Cardiac fibroblast (primary cell): ENCODE measurements at places on chromosomes 7 and 10.
A peak's percentile ranks its signal among the peaks of the same experiment; 100 is the strongest.

DNA sequence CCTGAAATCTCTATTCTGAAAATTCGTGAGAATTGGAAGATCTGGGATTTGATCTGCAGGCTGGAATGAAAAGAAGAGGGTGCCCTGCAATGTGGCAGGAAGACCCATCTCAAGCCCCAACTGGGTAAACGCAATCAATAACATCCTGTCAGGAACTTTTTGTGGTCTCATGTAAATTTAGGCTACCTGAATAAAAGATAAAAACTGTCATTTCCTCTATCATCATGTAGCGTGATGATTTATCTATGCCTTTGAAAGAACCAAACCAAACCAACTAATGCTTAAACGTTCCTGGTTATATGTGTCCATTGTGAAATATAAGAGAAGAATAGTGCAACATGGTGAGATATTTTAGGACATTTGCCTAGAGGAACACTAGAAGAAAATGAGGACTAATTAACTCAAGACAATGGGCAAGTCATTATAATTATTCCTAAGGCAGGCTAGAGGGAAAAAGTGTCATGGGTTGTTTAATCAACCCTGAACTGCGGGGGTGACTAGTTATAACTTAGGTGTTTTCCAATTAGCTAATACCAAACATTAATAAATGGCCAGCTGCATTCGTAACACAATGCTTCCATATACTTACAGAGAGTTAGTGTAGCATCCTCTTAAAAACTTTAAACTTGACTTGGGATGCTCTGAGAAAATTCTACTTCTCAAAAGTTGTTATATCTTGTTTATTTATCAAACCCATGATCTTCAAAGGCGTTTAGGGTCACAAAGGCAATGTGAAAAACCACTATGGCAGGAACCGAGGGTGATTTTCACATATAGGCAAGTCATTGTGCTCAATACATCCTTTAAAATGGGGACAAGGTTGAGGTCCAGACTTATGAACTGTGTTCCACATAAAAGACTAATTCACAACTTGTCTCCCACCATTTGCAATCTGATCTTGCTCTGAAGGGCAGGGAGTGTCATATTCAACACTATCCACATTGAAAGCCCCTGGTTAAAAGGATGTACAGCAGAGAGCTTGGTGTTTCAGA lies 48.6 kb upstream of the ADO start:
- DNase-seq = no peak

- no peak for DNase-seq
These were observed 88.5 kb downstream of the ANKRD7 start for GRCh38 chr7:118312966-118313365.

GRCh38 chr10:86287966-86288579 lies 78.5 kb downstream of the GRID1 start:
- no peak for DNase-seq

GRCh38 chr7:130218806-130219620 lies 11.4 kb downstream of the SSMEM1 start:
- DNase-seq = no peak

GRCh38 chr7:100017300-100017699 lies 1.9 kb downstream of the ZKSCAN1 start:
- no peak for DNase-seq

DNA sequence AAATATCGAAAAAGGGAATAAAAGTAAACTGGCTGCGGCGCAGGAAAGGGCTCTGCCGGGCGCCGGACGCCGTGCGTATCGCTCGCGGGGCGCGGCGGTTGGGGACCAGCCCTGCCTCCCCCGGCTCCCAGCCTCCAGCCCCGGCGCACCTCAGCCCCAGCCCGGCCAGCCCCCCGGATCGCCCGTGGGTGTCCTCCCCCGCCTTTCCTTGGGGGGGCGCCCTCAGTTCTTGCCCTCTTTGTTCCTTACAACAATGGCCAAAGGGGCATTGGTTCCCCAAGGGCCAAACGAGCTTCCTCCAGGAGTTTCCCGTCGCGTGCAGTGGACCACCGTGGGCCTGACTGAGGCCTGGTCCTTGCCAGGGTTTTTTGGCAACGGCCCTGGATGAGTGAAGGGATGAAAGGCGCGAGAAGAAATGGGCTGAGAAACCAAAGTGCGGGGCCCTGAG lies 1.2 kb downstream of the MACROH2A2 start:
- DNase-seq = peak; percentile 16

GRCh38 chr10:5493691-5494090 lies 5.7 kb downstream of the CALML5 start:
- no peak for DNase-seq

GRCh38 chr7:139783647-139784385 lies 6.0 kb upstream of the HIPK2 start:
- DNase-seq = no peak

DNA sequence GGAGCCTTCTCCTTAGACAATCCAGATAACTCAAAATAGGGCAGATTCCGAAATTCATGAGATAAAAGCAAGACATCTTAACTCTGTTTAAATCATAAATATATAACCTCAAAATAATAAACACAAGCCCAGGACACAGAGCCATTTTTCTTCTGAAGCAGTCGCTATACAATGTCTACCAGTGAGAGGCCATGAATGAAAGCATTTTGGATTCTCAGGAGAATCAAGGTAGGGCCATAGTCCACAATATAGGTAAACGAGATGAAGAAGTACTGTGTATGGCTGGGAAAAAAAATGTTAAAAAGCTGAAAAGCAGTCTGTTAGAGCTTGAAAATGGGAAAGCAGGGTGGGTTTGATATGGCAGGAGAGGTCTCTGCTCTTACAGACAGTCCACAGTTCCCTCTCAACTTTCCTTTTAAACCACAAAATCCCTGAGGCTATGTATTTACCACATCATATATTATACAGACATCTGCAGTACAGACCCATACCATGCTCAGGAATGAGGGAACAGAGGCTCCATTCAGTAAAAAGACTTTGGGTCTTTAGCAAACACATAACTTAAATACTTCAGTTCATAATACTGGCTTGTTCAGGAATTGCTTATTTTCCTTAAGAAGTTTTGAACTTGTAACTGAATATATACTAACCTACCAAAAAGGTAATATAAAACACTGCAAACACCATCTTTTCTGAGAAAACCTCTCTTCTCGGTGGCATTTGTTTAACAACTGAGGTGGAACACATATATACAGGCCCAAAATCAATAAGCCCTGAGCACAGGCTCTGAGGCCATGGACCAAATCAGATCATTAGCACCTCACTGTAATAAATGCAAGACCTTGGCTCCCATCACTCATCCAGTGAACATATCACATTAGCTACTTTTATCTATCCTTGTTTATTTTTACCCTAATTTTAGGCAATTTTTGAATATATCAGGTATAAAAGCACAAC lies 109.3 kb downstream of the SORBS1 start:
- no peak for DNase-seq

DNA sequence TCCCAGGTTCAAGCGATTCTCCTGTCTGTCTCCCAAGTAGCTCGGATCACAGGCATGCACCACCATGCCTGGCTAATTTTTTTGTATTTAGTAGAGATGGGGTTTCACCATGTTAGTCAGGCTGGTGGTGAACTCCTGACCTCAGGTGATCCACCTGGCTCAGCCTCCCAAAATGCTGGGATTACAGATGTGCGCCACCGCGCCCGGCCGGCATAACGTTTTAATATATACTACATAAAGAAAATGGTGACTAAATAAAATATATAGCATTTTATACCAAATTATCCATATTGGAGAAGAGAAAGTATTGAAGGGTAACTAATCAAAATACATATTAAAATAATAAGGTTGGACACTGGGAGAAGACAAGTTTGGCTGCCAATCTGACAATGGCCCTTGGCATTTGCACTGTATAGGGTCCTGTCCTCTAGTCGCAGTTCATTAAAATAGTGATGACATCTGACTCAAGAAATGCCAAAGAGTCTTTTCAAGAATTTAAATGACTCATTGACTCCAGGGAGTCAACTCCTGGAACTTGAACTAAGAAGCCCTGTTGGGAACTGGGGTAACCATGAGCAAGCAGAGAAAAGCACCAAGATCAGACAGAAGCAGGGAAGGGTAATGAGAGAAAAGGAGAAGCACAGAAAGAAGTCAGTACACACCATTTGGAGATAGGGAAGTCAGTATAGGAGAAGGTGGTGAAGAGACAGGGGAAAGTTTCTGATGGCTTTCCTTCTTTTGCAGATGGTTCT lies 91.1 kb downstream of the CH25H start:
- DNase-seq = peak; percentile 69

DNA sequence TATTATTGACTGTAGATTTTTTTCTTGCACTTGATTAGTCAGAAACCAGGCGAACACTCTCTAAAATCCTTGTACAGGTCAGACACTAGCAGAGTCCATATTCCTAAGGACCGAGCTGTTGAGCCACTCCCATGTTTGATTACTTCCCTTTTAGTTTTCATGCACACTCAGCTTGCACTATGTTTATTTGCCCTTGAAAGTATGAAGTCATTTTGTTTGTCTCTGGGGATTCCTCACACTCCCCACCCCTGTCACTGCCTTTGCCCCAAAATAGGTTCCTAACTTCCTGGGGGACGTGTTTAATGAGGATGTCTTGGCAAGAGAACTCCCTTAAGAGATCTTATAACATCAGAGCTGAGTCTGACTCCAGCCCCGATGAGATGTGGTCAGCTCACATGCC lies 182.1 kb downstream of the EVX1 start:
- no peak for DNase-seq

- DNase-seq = no peak
These were observed 94.1 kb upstream of the KLF6 start for GRCh38 chr10:3879073-3879472.

- no peak for DNase-seq
These were observed 70.9 kb upstream of the HPS1 start for GRCh38 chr10:98517672-98518071.

GRCh38 chr7:137696376-137696775 lies 150.4 kb downstream of the DGKI start:
- peak; percentile 80 for DNase-seq

GRCh38 chr7:94655848-94656657 lies at the start of gene SGCE:
SGCE (minus strand) TSS chr7:94656133; CDS start chr7:94656098, 35 bp downstream.
- DNase-seq = peak; percentile 89
